ENCODE measurements at places on chromosomes 2 and 18.

DNA sequence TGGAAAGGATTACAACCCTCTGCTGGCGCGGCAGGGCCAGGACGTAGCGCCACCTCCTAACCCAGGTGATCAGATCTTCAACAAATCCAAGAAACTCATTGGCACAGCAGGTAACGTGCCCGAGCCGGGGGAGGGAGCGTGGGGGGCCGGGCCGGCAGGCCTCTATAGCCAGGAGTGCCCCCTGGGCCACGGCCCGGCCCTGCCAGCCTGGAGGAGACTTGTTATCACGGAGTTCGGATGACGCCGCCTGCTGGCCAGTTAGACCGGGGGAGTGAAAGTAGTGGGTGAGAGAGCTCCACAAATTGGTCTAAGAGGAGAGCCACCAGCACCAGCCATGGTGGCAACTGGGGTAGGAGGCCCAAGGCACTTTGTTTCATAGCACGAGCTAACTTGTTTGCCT, 8.6 kb upstream of the TMEM214 start:
- DNase-seq = no peak

- DNase-seq = peak; percentile 96
These were observed 203.2 kb downstream of the SH3RF3 start for GRCh38 chr2:109331896-109332848.

GRCh38 chr2:45678791-45679348, 27.4 kb downstream of the PRKCE start:
- no peak for DNase-seq

GRCh38 chr2:47784352-47784851, 1.5 kb downstream of the MSH6 start:
- peak; percentile 33 for DNase-seq

GRCh38 chr2:161947836-161948235, 126.2 kb downstream of the DPP4 start:
- no peak for DNase-seq

DNA sequence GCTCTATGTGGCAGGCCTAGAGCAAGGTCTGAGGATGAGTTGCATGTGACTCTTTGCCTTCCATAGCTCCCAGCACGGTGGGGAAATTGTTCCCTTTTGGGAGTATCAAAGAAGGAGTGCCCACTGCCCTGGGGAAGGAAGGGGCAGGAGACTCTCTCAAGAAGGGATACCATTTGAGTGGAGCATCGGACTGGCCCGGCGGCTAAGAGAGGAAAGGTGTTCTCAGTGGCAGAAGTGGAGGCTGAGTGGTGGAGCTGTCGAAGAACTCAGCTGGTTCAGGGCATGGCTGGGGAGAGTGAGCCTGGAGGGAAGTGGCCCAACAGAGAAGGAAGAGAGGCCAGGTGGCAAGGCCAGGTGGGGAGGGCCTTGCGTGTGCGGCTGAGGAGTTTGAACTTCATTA, 235.2 kb downstream of the DYSF start:
- no peak for DNase-seq
